Stromal cell of bone marrow (primary cell): ENCODE measurements at places on chromosomes 2 and 18.

DNA sequence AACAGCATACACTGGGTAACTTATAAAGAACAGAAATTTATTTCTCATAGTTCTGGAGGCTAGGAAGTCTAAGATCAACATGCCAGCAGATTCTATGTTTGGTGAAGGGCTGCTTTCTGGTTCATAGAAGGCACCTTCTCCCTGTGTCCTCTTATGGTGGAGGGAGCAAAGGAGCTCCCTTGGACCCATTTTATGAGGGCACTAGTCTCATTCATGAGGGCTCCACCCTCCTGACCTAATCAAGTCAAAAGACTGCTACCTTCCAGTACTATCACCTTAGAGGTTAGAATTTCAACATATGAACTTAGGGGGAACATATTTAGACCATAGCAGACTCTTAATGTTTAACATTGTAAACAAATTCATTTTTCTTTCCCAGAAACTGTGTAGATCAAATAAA is 54.5 kb downstream of the ACVR1C start:
- no peak for DNase-seq

DNA sequence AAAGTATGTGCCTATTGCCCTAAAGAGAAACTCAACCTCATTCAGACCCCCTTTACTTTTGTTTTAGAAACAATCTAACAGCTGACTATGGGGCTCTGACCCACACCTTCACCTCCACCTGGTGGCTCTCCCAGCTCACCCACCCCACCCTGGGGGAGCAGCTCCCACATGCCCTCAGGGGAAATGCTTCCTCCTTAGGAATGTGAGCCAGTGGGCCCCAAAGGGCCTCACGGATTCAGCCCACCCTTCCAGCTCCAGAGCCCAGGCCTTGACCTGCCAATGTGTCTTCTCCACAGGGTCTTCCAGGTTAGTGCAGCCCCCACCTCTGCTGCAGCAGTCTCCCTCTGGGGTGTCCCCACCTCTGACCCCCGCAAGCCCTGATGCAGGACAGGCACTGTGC is 680.1 kb upstream of the RAB6C start:
- no peak for DNase-seq

DNA sequence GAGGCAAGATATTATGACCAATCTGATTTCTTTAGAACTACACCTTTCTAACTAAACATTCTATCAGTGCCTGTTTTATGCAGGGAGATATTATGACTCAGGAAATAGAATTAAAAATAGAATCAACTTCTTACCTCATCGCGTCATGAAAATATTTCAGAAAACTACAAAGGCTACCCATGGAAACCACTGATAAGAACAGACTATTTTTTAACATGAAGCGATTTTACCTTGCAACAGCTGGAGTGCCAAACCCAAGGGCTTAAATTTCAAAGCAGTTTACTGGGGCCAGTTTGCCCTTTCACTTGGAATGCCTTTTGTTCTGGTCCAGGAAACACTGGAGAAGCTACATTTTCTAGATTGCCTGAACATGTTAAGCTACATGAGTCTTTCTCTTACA is 304.8 kb upstream of the CCDC68 start:
- DNase-seq, result no peak

- no peak for DNase-seq
These were observed 19.8 kb upstream of the DDX18 start for GRCh38 chr2:117794668-117795067.

DNA sequence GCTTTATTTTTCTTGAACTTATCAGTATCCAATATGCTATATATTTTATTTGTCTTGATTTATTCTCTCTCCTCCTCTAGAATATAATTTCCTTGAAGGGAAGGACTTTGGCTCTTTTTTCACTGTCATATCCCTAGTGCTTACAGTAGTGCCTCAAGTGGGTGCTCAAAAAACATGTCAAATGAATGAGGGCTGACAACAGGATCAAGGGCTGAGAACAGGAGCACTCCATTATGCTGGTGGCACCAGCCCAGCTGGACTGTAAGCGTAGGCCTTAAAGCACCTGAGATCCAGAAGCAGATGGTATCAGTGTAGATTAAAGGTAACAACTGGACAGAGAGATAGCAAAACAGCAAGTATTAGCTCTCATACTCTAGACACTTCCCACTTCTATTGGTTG is 46.3 kb downstream of the PMS1 start:
- no peak for DNase-seq
